ENCODE measurements at places on chromosomes 6 and 20. TPM values are rescaled to one million over a fixed set of nuclear protein-coding genes. Genes with fewer than 3 reads are reported as not detected.
A peak's percentile ranks its signal among the peaks of the same experiment; 100 is the strongest.

GRCh38 chr20:13493143-13493542 lies 145.6 kb downstream of the TASP1 start:
- DNase-seq: no peak

GRCh38 chr6:70221715-70222438 lies 81.0 kb downstream of the COL9A1 start:
- DNase-seq: no peak

The RIPOR2 gene
- 0.06 TPM for total RNA-seq

DNA sequence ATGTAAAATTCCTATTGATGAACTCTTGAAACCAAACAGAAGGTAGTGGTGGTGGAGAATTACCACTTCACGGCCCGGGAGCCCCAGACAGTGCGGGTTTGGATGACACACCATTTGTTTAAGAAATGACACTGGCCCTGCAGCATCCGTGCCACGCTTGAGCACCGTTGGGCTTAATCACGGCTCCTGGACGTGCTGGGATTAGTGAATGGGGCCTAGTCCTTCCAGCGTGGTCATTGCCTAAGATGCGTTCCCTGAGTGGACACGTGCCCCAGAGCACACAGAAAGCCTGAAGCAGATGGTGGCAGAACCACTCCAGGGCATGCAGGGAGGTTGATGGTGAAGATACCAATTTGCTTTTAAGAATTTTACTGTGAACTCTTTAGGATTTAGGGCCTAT lies 14.5 kb downstream of the STX16 start:
- DNase-seq: no peak

GRCh38 chr6:87483929-87484328 lies 11.2 kb downstream of the SLC35A1 start:
- DNase-seq: no peak

DNA sequence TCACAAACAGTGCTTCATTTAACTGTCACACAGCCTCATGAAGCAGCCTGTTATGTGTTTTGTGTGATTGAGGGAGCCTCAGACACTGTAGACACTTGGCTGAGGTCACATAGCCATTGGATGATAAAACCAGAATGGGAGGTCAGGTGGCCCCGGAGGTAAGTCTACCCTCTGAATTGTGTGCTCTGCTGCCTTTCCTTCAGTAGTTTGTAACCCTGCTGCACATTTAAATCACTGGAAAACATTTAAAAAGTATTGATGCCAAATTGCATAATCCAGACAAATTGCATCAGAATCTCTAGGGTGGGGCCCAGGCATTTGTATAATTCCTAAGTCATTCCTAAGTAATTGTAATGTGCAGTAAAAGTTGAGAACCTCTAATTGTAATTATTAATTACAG lies 85.2 kb upstream of the ECI2 start:
- DNase-seq: no peak

DNA sequence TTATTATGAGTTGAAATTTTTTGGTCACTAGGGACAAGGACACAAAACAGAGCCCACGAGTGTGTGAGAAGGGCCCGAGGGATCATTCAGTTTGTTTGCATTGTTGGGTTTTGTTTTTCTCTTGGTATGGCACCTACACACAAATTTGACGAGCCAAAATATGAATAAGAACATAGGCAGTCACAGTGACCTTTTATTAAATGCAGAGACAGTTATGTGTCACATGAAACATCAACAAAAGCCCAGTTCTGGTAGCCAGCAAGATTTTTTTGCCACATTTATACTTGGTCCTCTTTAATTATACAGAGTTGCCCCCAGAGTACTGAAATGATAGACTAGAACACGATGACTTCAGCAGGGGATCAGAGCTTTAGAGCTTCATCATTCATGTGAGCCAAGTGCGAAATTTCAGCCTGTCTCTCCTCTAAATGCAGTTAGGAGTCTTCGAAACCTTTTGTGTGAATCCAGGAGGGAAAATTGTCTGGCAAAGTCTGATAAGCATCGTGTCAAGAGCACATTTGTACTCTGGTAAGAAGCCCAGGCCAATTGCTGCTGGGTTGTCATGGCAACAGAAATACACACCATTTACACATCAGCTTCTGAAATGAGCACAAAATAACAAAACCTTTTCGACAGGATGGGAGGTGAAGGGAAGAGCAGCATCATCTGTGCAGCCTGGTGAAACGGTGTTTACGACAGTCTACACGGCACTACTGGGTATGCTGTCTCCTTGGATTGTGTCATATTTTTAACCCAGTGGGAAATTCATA lies 79.2 kb upstream of the RIPOR2 start:
- DNase-seq: peak; percentile 41

All from NCI-H460 (cell line).